Stimulated activated CD8-positive, alpha-beta memory T cell treated with anti-CD3 and anti-CD28 coated beads, Interleukin-15, amount 100 ng/mL, for 4 hours (primary cell): ENCODE measurements at places on chromosomes 6 and 20.

GRCh38 chr6:105179244-105180065 is at the start of gene POPDC3:
Gene POPDC3 (minus strand): TSS chr6:105180014. CDS start chr6:105161909, 18,105 bp downstream.
- DNase-seq: no peak

DNA sequence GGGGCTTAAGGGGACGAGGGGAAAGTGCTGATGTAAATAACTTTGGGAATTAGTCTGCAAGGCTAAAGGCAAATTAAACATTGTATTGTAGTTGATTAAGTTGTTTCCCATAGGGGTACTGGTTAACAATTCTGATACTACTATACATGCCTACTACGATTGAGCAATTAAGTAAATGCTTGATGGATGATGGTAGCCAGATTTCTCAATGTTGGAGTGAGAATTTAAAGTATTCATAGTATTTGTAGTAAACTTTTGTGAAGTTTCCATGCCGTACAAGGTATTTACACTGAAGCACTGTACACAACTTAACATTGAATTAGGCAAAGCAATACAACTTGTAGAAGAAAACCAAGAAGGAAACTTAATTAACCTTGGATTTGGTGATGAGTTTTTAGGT is 852.3 kb downstream of the QKI start:
- DNase-seq: no peak

DNA sequence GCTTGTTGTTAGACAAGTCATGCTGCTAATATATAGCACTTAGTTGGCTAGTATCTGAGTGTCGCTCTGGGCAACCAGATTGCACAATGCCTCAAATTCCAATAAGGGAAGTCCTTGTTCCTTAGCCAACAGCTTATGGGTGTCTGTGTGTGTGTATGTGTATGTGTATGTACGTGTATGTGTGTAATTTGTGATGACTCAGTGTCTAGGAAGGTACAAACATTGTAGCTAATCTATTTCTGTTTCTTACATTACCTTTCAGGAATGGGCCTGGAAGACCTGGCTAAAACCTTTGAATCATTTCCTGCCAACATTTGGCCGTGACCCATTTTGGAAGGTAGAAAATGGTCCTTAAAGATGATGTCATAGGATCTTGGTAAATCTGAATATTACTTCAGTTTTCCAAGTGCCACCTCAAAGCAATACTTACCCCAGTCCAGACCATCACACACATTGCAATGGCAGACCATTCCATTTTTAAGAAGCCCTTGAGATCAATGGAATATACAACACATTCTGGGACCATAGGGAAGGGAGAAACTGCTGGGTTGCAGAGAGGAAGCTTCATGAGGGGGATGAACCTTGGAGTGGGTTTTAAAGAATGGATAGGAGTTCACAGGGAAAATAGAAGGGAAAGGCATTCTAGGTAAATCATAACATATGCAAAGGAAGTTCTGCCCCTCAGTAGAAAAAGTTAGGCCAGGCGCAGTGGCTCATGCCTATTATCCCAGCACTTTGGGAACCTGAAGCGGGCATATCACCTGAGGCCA is 25.1 kb downstream of the NEDD9 start:
- DNase-seq: no peak

- DNase-seq: no peak
Measured at GRCh38 chr6:6566766-6567165, 21.8 kb upstream of the LY86 start.

DNA sequence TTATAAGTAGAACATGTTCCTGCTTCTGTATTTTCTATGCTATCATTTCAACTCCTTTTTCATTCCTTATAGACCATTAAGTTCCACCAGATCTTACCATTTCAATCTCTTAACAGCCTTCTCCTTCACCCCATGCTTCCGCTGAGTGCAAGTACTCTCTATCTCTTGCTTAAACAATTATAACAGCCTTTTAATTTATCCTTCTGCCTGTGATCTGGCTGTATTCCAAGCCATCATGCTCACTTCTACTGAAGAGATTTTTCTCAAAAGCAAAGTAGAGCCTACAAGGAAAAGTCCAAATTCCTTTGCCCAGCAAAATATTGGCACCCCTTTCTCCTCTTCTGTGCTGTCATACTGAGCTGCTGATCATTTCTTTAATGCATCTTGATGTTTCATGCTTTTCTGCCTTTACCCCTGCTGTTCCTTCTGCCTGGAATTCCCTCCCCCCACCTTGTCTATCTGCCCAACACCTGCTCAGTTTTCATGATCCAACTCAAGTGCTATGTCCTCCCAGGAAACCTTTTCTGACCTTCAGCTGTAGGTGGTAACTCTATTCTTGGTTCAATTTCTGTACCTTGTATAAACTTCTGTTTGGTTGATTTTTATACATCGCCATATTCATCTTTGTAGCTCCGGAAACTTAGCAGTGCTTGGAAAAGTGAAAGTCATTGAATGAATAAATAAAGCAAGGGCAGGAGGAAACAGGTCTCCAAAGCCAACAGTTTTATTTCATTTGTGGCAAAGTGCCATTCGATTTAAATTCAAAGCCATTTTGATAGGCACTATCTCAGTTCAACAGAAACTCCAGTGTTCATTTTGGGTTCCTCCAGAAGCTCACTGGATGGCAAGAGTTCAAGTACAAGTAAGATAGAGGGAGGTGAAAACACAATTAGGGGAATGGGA is 10.5 kb upstream of the BMP2 start:
- DNase-seq: no peak

GRCh38 chr6:156695742-156696141 is 81.4 kb upstream of the ARID1B start:
- no peak for DNase-seq

DNA sequence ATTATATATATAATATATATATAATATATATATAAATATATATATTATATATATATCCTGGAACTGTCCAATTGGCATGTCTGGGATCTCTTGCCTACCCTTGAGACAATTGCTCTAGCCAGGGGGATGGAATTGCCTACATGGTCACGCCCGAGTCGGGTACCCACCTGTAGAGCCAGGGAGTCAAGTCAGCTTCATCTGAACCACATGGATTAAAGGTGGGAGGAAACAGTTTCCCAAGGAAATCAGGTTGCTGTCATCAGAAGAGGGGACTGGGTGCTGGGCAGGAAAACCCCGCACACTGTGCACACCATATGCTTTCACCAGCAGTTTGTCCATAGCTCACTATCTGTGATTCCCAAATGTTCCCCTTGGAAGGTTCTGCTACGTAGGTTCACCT is 252.5 kb upstream of the NOX3 start:
- DNase-seq: no peak

DNA sequence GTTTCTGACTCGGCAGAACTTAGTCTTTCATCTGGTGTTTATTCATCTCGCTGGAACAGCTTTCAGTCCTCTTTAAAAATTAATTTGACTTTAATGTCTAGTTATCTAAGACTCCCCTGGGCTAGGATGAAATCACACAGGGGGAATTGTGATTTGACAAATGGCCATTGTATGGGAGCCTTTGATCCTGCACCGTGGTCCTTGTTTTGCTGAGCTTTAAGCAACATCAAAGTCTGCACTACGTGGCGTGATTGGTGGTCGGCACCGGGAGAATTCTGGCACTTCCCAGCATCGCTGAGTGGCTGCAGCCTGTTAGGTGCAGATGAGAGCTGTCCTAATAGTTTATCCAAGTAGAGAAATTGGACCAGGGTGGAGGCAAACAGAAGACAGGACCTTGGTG is 146.9 kb downstream of the TBC1D7 start:
- no peak for DNase-seq

- DNase-seq: no peak
Measured at GRCh38 chr6:142187209-142187608, 40.1 kb downstream of the VTA1 start.

- peak; percentile 60 for DNase-seq
Measured at GRCh38 chr20:50561379-50562078, 51.3 kb downstream of the PTPN1 start.

DNA sequence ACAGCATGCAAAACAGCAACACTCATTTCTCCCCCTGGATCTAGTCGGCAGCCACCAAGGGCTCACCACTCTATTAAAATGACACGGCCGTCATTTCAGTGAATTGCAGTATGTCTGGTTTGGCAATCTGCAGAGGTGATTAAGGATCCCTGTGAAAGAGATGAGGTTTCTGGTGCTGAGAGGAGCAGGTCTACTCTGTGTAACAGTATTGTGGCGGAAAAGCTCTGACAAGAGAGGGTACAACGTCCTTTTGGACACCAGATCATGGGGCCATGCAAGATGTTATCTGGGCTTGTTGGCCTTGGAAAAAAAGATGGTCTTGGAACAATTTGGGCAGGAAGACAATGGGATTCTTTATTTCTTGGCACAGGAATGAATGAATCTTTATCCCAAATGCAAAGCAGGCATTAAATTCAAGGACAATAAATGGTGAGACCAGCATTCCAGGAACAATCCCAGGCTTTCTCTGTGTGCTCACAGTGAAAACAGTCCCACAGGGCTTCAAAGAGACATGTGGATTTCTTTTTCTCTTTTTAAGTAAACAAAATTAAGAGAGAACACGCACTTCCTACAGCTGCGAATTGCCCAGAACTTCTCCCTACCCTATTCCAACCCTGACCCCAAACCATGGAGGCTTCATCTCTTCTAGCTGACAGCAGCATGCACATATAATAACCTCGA is 33.7 kb upstream of the ADGRF1 start:
- DNase-seq: no peak

- no peak for DNase-seq
Measured at GRCh38 chr20:44218446-44218845, 7.9 kb upstream of the OSER1 start.

DNA sequence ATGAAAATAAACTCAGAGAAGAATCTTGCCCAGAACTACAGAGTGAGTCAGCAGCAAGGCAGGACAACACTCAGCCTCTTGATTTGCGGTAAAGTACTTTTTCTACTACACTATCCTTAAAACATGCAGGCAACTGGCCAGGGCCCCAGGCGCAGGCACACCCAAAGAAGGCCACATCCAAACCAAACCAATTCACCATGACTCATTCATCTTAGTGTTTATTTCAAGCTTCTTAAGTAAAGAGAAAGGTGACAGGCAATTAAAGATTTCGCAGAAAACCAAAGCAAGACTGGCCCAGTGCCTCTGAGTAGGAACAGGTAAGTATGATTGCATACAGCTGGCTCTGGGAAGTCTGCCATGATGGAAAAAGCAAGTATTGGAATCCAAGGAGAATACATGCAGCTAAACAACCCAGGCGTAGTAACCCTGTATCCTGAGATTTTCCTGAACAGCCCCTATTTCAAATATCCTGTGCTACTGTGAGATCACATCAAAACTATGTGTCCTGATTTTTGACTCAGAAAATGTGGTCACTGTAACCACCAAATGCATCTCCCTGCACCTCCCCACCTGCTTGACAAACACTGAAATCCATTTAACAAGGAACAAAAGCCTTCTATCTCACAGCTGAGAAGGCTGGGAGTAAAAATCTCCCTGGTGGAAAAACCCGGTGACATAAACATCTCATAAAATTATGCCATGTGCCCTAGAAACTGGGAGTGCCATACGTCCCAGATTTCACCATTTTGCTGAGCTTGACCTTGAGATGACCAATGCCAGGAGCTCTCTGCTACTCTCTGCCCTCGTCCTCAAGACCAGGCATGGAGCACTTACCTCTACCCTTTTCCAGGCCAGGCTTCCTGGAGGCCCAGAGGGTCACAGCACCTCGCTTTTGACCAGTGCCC is 12.4 kb downstream of the WFDC3 start:
- DNase-seq: no peak

DNA sequence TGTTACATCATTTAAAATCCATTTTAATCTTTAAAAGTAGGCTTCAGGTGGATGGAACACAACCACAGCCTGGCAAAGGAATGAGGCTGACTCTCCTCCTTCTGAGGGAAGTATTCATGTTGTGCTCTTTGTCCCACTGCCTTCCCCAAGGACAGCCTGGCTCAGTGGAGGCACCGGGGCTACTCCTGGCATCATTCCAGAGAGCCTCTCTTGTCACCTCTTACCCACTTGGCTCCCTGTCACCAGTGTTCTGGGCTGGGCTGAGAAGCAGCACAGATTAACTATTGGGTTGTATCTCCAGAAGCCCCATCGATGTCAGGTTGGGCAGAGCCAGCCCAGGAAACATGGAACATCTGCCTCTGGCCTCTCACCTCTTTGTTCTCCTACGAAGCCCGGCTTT is 10.7 kb upstream of the TP53INP2 start:
- no peak for DNase-seq

- DNase-seq: no peak
Measured at GRCh38 chr6:15658181-15658744, 4.6 kb downstream of the DTNBP1 start.

DNA sequence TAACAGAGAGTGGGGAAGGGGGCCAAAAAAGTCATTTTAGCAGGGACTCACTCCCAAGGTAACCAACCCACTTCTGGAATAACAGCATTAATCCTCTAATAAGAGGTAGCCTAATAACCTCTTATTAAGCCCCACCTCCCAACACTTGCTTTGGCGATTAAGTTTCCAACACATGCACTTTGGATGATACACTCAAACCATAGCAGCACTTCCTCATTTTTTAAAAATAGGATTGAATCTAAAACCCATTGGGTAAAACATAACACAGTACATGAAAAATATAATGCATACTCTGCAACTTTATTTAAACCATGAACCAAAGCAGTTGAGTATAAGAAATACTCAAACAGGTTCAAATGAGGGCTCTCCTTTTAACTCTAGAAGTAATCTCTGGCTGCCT is 318.3 kb downstream of the HACE1 start:
- DNase-seq: no peak

DNA sequence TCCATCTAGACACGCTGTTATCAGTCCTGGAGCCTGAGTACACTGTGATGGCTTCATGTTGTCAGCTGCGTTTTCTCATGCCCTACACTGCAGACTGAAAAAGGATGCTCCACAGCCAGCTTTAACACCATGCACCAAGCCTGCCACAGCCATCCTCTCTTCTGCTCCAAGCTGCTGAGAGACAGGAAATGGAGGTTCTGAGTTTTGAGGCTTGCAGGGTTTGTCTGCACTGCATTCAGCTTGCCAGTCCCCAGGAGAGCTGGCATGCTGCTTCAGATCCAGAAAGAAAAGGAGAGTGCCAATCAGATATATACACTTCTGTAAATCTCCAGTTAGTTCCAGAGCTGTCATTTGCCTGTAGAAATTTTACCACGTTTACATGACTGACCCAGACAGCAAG is 550.7 kb upstream of the FLRT3 start:
- DNase-seq: no peak

GRCh38 chr20:47561180-47561579 is 59.5 kb downstream of the NCOA3 start:
- no peak for DNase-seq

DNA sequence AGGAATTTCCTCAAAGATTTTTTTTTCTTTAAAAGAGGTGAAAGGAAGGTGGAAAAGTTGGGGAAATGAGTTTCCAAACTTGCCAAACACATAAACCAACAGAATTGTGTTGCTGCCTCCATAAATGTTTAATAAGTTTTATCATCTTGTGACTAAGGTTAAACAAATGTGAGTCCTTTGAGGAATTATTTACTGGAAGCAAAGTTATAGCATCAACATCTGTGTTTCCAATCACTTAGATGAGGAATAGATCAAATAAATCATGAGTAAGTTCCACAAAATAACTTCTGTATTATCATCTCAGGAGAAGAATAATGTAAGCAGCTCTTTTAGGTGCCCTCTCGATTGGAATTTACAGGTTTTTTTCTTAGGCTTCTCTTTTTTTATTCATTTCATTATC is 20.5 kb downstream of the TSHZ2 start:
- DNase-seq: no peak
